ENCODE measurements at places on chromosomes 12 and 14.
A peak's percentile ranks its signal among the peaks of the same experiment; 100 is the strongest.

DNA sequence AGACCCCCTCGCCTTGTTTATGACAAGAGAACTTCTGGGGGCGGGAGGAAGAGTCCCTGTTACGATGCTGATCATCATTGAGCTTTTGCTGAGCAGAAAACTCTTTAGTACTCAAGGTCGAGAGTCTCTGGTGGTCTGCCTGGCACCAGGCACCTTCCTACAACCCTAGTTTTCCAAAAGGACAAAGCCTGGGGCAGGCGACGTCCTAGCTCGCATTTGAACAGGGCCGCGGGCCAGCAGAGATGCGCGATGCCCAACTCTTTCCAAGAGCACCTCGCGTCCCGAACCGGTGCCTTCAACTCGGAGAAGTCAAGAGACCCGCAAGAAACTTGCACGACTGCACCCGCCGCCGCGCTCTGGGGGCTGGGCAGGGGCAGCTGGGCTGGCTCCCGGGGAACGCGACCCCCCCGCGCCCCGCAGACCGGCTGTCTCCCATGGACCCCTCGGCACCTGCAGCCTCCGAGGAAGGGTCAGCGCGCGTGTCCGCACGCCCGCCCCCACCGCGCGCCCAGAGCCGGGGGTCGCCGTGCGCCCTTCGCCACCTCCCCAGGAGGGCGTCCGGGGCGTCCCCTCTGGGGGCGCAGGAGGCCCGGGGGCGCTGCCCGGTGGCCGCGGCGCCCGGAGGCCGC is 377 bp upstream of the BCL7A start:
- no peak for DNase-seq

DNA sequence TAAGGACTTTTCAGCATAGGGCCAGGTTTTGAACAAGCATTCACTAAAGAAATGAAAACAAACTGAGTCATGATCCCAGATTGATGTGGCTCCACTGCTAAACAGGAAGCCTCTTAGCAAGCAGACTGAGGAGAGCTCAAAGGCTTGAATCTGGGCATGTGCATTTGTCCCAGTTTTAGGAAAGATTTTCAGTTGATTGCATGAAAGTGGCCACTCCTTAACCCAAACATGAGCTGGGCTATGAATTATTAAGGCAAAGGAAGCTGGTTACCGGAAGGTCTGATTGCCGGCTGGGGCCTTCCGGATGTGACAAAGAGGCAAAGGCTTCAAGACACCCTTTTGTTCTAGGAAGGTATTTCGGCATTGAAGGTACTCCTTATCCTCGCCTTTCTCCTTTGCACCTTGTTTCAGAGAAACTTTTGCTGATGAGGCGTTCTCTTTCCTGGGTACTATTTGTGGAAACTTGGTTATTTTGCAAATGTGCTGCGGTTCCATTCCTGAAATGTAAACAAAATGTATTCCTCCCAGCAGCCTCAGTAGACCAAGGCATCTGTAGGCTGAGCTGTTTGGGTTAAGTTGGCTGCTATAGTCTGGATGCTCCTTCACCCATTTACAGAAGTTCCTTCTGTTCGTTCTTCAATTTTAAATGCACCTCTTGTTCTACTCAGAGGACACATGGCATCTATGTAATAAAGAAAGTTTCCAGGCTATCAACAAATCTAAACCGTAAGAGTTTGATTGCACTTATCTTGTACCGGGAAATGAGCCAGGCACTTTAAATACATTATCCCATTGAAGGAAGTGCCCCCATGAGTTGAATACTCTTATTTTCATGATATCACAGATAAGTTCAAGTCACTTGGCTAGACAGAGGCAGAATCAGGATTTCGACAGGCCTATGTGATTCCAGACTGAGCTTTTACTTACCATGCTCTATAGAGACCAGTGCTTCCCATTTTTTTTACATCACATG is 115.6 kb upstream of the METAP2 start:
- no peak for DNase-seq

GRCh38 chr12:131564845-131565244 is 146.0 kb upstream of the SFSWAP start:
- no peak for DNase-seq

DNA sequence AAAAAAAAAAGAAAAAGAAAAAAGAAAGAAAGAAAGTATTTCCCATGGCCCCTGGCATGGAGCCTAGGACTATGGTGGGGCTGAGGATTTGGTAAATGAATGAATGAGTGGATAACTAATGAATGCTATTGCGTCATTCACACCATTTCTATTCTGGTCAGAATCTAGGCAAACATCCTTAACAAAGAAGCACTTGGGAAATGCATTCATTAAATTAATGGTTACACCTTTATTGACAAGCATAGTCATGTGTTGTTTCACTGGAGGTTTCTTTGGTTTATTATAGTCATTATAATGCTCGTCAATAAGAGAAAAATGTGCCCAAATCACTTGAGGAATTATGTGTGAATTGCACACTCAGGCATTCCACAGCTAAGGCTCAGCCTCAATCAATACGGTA is 13.6 kb upstream of the AQP2 start:
- DNase-seq: no peak

DNA sequence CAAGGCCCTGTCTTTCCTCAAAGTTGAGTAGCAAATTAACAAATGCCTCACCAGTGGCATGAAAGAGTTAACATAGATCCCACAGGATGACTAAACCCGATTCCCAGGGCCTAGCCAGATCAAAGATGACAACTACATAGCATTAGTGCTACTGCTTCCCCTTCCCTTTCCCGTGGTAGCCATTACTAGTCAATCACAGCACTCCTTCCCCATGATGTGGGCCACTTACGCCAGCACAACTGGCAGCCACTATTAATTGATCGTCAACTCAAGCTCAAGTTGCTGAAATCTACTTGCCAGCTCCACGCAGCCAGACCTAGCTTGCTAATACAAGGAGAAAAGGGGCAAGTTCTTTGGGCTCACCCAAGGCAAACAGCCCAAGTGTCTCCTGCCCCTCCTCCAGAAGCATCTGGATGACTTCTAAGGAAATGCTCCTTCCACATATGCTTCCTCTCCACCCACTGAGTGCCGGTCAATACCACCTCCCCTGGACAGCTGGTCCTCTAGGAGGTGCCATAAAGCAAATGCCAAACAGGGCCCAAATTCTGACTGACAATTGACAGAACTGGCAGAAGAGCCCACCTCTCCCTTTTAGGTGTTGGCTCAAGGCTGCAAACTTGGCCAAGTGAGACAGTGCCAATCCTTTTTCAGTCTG is 72.6 kb downstream of the NUAK1 start:
- DNase-seq: no peak

GRCh38 chr12:124359671-124360581 is 65.0 kb downstream of the RFLNA start:
- no peak for DNase-seq

DNA sequence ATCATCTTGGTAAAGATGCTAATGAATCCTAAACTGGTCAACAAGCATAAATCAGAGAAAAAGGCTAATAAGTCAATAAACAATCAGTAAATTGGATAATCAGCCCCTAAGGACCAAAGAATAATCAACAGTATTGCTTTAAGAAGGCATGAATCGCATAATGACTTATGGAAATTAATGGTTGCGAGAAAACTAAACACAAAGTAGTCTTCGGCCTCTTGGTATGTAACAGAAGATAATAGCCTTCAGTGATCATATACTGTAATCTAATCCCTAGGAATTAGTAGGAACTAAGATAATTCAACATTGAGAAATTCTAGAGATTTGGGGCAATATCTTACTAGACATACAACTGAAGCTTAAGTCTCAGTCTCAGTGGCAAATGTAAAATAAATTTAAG is 122.1 kb downstream of the PRKCH start:
- DNase-seq: no peak

- peak; percentile 23 for DNase-seq
Measured at GRCh38 chr12:62720661-62721330, 214.2 kb downstream of the PPM1H start.

DNA sequence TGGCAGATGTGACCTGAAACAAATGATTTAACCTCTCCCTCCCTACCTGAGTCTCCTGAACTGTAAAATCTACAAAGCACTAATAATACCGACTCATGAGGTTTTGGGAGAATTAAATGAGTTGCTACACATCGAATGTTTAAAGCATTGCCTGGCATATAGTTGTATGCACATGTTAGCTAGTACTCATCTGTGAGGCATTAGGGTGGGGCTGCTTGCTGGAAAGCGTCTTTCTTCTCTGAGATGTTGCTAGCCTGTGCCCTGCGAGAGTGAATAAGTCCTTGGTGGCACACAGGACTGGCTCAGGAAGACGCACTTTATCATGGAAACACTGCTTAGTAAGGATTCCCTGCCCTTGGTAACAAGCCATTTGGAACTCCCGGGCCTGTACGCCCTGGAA is 6.1 kb downstream of the RAPGEF3 start:
- no peak for DNase-seq

DNA sequence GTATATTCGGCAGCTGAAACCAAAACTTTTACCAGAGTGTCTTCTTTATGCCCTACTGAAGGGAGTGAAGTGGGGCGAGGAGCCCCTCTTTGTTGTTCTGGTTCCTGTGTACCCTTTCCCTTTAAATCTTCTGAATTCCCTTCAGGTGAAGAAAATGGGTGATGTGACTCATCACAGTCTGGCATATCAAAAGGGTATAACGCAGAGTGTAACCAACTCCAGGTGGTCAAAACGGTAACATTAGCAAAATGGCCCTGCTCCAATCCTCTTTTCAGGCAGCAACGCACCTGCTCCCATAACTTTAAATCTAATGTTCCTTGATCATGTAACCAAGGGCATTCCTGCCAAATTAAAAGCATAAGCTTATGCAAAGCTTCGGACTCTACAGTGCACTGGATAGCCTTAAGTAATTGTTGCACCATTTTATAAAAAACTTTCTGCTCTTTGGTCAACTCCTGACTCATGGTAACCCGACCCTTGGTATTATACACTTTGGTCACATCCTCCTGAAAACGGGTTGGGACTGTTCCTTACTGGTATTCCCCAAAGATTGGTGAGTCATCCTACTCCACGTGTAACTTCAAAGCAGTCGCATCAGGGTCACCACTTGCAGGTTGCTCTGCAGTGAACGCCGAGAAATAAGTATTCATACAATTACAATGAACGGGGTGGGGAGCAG is 83.1 kb downstream of the KCNMB4 start:
- DNase-seq: no peak

DNA sequence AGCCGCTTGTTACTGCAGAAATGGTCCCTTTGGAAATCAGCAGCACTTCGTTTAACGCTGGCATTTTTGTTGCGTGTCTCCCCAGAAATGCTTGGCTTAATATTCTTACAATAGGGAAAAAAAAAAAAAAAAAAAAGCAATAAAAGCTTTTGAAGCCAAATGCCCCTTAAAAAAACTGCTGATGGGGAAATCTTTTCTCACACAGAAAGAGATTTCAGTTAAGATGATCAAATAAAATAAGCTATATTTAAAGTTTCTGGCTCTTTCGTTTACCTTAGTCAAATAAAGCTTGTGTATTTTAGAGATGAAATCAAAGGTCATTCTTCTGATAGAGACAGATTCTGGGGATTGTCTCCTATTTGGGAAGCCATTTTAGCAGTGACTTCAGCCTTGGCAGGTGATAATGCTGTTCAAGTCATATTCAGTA is 52.4 kb upstream of the FRS2 start:
- no peak for DNase-seq

DNA sequence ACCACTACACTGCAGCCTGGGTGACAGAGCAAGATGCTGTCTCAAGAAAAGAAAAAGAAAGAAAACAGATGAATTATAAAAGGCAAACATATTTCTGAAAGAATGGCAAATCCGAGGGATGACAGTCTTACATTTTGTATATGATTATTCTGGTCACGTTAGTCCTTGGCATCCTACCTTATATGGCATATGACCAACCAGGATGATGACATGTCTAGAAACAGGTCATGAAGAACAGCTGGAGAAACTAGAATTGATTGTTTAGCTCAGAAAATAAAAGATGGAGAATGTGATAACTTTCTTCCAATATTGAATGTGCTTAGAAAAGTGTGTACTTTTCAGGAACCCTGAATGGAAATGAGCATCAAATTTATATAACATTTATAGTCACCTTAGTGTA is 19.2 kb downstream of the SLC2A14 start:
- no peak for DNase-seq

DNA sequence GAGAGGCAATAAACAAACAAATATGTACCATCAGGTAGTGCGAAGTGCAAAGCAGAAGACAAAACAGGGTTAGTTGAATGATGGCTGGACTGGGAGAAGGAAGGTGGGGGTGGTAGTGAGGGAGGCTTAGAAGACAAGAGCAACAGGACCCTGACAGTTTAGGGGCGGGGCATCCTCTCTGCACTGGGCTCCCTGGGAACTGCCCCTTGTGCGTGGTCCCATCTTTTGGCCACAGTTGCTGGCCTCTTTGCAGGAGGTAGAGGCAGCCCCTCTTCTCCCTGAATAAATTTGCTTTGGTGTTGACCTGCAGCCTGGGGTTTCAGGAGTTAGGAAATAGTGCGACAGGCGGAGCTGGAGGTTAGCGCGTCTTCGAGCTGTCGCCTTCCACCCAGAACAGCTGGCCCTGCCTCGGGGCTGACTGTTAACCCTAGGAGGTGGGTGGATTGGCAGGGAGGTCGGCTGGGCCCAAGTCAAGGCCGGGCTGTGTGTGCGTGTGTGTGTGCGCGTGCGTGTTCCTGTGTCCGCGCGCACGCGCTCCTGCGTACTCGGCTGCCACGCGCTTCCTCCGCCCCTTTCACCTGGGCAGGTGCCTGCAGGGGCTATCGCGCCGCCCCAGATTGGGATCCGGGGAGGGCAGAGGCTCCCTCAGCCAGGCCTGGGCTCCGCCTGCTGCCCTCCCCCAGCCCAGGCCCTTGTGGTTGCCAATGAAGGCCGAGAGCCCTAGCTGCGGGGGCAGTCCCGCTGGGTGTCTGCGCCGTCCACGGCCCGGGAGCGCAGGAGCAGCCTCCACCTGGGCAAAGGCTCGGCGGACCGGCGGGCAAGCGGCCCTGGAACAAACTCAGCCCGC is 180.8 kb downstream of the ADCK1 start:
- no peak for DNase-seq

DNA sequence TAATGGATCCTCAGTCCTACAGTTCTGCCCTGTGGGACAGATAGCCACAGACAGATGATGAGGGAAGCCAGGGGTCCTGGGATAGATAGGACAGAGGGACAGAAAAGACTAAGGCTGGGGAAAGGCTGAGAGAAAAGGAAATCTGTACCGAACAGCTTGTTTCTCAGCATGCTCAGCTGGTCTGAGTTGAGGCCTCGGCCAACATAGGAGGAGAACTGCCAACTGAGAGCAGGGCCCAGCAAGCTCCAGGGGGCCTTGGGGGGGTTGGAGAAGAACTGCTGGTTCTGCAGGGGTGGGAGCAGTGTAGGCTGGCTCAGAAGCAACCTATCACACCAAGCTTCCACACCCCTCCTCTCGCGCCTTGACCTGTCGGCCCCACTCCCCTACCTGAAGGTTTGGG is 10.1 kb downstream of the IL23A start:
- DNase-seq: no peak

GRCh38 chr12:122423258-122424165 is 1.0 kb upstream of the CLIP1 start:
- DNase-seq: no peak

GRCh38 chr14:38120109-38120508 is 87.6 kb upstream of the SSTR1 start:
- no peak for DNase-seq

GRCh38 chr14:99819514-99819913 is 26.3 kb downstream of the EML1 start:
- no peak for DNase-seq
